Fibroblast of skin of right biceps (primary cell): ENCODE measurements at places on chromosomes 4 and X.
A peak's percentile ranks its signal among the peaks of the same experiment; 100 is the strongest.

DNA sequence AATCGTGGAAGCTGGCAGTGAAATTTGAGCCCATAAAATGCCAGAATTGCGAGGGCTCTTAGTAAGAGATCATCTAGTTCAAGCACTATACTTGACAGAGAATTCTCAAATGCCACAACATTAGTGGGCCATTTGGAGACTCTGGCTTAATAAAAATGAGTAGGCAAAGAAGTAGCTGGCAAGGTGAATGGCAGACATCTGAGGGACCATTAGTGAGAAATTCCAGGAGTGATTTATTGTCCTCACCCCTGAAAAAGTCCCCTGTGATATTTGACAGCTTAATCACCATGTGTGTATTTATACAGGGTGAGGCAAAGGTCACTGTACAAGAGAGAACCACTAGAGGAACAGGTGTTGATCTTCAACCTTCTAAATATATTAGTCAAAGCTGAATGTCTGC lies 207.5 kb downstream of the CHRDL1 start:
- DNase-seq, result no peak

- DNase-seq, result peak; percentile 51
These were observed 56.7 kb downstream of the TSPAN5 start for GRCh38 chr4:98601708-98602107.

DNA sequence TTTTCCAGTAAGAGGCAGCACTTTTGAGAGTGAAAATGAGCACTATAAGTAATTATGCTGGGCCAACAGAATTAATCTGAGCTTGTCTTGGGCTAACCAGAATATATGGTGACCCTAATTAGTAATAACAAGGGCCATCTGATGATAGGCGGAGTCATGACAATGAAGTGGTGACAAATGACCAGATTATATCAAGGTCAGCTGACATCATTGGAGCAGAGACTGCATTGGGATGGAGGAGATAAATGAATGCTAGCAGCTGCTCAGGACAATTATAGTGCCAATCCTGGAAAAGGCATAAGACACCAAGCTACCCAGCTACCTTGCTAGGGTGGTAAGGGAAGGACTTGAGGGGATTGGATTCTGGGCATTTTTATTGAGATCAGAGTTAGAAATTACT lies 1548.7 kb downstream of the RPA4 start:
- no peak for DNase-seq

DNA sequence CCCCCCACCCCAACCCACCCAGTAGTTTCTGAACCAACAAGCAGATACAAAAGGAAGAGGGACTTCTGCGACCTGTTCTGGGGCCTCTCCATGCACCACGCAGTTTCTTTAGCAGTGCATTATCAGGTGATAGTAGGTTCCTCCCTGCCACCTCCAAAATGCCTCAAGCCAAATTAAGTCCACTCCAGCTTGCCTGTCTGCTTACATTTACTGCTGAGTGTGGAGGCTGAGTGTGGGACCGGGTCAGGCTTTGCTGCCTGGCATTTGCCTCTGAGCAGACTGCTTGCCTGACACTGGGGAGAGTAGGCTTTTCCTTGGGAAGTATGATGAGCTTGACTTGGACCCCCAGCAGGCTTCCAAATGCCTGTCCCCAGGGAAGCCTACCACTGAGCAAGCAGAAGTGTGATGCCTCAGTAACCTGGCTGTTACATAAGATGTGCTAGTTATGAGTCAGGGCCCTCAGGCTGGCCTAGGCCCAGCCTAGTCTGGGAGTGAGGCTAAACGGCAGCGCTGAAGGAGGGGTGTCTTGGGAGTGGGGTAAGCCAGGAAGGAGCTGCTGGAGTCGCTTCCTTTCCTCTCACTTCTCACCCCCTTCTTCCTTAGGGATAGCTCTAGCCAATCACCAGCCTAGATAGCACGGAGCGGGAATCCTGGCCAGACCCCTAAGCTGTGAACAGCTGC lies 9.0 kb downstream of the TSC22D3 start:
- DNase-seq, result peak; percentile 57

GRCh38 chr4:37682701-37683401 lies 3.3 kb downstream of the RELL1 start:
- no peak for DNase-seq

GRCh38 chrX:140298960-140299825 lies 205.7 kb downstream of the SOX3 start:
- DNase-seq, result no peak

DNA sequence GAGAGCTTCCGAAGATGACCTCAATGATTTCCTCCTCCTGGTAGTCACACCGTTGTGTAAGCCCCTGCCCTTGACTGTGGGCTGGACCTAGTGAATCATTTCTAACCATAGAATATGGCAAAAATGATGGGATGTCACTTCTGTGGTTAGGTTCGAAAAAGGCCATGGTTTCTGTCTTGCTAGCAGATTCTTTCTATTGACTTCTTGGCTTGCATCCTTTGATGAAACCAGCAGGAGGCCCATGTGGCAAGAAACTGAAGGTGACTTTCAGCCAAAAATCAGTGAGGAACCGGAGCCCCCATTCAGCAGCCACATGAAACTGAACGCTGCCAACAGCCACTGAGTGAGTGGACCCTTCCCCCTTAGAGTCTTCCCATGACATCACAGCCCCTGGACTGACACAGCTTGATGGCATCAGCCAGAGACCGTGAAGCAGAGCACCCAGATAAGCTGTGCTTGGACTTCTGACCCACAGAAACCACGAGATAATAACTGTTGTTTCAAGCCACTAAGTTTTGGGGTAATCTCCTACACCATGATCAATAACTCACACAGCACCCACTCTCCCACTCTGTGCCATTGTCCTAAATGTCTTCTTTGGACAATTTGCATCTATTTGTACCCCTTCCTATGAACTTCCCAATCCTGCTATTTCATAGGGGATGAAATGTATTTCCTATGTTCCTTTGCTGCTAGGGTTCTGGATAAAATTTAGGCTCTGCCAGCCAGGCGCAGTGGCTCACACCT lies 148.0 kb upstream of the STX18 start:
- DNase-seq, result peak; percentile 52

DNA sequence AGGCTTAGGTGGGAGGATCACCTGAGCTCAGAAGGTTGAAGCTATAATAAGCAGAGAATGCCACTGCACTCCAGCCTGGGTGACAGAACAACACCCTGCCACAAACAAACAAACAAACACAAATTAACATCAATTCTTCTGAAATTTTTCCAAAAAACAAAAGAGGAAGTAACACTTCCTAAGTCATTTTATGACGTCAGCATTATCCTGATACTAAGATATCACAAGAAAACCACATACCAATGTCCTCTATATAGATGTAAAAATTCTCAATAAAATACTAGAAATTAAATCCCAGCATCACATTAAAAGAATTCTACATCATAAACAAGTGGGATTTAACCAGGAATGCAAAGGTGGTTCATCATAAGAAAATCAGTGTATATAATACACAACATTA lies 64.4 kb upstream of the STK26 start:
- no peak for DNase-seq

DNA sequence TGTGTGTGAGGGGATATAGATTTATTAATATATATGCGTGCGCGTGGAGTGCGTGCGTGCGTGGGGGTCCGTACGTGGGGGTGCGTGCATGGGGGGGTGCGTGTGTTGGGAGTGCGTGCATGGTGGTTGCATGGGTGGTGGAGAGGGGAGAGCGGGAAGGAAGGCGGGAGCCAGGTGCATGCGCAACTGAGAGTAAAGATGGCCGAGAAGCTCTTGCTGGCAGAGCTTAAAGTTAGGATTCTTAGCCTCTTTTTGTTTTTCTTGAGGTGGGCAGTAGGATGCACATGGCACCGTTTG lies 45.8 kb downstream of the TEX13B start:
- no peak for DNase-seq

- no peak for DNase-seq
These were observed 50.6 kb downstream of the ZGRF1 start for GRCh38 chr4:112585977-112586736.

GRCh38 chrX:55033429-55033828 lies 2.7 kb upstream of the ALAS2 start:
- no peak for DNase-seq

DNA sequence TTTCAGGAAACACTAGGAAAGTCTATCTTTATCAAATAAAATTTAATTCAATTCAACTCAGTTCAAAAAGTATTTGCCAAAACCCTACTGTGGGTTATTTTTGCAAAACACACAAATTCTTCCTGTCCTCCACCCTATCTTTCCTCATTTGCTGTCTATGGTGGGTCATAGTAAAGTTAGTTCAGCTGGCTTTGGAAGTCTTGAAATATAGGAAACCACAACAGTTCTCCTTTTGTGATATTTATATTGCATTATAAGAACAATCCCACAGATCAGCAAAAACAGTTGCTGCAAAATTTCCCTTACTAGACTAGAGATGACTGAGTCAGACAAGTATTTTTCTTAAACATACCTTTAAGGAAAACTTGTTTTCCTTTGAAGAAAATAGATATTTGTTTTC lies 22.2 kb downstream of the CYBB start:
- DNase-seq, result no peak

- DNase-seq, result no peak
These were observed 274.6 kb downstream of the NKX6-1 start for GRCh38 chr4:84224522-84224921.

GRCh38 chr4:89055157-89056080 lies 1.6 kb downstream of the FAM13A start:
- DNase-seq, result peak; percentile 9

GRCh38 chr4:41319553-41319952 lies 62.8 kb downstream of the UCHL1 start:
- peak; percentile 26 for DNase-seq

DNA sequence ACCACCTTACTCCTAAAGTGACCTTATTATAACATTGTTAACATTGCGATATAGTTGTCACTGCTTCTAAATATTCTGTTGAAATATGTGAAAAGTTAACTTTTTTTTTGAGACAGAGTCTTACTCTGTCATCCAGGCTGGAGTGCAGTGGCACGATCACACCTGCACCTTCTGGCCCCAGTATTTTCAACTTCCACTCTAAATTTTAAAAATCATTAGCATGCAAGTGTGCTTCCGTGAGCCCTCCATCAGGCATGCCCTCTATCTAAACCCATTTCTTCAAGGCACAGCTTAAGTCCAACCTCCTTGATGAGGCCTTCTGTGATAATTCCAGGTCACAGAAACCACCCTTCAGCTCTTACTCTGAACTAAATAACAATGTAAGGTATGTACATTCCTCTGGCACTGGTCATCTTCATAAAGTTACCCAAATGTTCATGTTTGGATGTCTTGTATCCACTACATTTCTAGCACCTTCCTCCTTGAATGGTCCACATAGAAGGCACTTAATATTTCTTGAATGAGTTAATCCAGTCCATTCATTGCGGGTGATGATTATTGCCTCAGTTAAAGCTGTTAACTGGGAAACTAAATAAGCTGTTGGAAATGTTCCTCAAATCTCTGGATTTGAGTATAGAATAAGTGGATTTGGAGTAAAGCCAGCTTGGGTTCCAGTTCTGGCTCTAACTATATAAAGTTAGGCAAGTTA lies 38.6 kb upstream of the TMEM131L start:
- peak; percentile 86 for DNase-seq

DNA sequence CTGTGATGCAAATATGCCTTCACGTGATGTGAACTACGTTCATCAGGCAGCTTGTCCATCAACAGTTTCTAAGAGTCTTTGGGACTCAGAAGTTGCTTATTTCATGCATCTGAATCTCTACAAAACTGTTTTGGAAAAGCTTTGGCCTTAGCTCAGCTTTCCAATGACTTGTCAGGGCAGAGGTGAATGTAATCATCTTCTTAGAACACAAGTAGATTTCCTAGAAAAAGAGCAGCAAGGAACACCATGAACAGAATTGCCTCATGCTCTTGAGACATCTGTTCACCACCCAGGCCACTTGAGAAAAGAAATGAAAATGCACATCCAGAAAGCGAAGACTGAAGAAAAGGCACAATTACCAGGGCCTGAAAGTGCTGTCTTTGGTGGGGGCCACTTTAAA lies 105.8 kb upstream of the PDHA1 start:
- no peak for DNase-seq

DNA sequence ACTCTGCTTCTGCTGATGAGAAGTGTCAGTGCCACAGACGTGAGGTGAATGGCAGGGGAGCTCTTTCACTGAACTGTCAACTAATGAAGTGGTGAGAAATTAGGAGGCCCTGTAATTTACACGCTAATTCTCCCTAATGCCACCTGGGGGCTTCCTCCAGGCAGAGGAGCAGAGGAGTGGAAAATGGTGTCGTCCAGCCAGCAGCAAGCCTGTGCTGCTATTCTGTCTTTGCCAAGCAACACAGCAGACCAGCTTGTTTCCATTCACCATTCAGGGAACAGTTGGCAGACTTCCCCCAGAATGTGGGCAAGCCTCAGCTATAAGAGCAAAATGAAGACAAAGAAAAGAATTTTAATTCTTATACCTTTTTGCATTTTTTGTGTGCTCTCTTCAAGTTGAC lies 245.2 kb upstream of the TET2 start:
- DNase-seq, result no peak

DNA sequence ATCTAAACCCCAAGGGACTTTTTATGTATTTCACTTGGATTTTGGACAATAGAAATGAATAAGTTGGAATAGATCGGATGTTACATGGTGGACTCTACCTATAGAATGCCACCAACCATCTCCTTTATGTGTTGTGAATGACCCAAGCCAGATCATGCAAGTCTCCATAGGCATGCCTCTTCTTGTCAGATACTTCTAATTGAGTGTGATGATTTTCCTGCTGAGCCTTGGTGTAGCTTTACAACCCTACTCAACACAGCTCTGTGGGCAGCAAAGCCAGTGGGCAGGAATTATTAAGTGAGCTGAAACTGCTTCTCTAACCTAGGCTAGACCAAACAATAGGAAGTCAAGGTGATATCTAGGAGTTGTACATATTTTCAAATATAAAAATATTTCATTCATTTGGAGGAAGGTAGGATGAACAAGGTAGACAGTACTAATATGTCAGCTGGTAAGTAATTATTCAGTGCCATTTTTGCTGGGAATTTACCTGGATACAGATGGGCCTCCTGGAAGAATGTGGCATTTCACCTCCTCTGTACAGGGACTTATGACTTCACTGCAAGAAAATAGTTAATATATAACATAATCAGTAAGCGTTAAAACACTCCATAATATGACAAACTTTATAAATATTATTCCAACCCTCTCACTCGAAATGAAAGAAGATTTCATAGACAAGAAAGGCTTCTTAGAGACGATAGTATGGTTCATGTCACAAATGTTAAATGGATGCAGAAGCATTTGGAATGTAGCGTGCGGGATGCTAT lies 298.0 kb upstream of the FAT1 start:
- no peak for DNase-seq

- no peak for DNase-seq
These were observed 3.4 kb downstream of the SMR3A start for GRCh38 chr4:70364002-70364401.

GRCh38 chr4:87073199-87074120 lies 138.6 kb downstream of the AFF1 start:
- no peak for DNase-seq

- no peak for DNase-seq
These were observed 317.0 kb downstream of the ADGRL3 start for GRCh38 chr4:61517144-61517543.

DNA sequence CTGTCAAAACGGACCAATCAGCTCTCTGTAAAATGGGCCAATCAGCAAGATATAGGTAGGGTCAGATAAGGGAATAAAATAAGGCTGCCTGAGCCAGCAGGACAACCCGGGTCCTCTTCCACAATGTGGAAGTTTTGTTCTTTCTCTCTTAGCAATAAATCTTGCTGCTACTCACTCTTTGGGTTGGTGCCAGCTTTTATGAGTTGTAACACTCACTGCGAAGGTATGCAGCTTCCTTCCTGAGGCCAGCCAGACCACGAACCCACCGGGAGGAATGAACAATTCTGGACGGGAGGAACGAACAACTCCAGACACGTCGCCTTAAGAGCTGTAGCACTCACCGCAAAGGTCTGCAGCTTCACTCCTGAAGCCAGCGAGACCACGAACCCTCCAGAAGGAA lies 287.8 kb downstream of the RAPGEF2 start:
- DNase-seq, result peak; percentile 99
